ENCODE measurements at places on chromosomes 1 and 21.

GRCh38 chr21:41641821-41642701 lies 124.8 kb downstream of the RIPK4 start:
- no peak for DNase-seq

DNA sequence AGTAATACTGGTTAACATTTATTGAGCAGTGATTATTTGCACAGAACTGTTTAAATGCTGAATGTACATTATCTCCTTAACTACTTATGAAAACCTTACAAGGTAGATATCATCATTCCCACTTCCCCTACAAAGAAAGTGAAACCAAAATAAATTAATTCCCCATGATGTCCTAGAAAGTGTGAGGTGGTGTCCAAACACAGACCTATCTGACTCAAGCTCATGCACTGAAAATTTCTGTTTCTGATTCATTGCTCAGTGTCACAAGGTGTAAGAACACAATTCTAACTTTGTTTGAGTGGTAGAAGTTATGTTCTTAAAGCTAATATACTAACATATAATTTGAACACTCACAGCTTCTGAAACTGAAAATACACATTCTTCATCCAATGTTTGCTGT lies 178.7 kb downstream of the MRPL39 start:
- no peak for DNase-seq

DNA sequence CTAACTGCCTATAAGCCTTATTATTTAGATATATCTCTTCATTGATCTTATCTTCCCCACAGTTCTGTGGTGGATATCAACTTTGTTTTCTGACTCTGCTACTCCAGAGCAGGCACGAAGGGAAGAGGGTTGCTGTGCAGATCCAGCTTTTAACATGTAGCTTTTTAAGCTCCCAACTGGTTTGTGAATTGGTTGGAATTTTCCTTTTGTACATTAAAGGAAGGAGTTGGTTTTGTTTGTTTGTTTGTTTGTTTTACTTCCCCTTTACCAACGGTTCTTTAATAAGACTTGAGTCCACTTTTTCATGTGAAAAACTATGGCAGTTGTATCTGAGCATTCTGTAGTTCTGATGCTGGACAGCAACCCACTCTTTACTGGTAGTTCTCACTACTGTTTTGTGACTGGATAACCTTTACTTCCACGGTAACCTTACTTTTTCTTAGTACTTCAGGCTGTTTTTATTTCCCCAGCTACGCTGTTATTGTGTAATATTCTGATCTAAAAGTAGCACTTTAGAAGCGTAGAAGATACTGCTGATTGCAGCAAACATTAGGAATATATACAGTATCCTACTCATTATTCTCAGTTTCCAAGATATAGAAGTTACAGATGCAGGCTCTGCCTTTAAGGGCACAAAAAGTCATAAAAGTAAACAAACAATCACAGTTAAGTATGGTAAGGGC lies 1.6 kb downstream of the GNPAT start:
- DNase-seq, result no peak

DNA sequence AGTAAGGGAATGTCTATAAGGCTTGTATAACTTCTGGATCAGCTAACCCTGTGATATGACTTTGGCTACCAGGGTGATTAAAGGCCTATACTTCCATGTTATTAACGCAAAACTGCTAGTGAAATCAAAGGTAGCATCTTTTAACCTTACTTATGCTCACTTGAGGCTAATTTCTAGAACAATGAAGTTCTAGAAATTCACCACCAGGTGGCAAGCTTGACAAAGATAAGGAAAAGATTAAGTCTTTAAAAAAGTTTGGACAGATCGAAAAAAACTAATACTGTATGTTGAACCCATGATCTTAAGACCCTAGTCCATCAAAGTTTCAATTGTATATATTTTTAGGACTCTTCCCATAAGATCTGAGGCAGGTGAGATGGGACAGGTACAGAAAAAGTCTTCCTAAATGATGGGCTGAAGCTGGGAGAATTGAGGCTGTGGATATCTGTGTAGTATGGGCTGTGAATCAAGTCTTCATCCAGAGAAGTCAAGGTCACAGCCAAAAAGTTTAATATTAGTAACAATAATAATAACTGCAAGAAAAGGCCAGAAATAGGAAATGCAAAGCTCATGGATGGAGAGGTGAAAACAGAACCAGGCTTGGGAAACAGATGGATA lies 18.8 kb downstream of the KYAT3 start:
- peak; percentile 15 for DNase-seq

GRCh38 chr1:246142320-246142893 lies 364.7 kb downstream of the SMYD3 start:
- no peak for DNase-seq

- DNase-seq, result no peak
Observed at GRCh38 chr1:19397217-19397945, 85.3 kb downstream of the SLC66A1 start.

GRCh38 chr21:29453511-29453910 lies 154.8 kb downstream of the BACH1 start:
- DNase-seq, result no peak

GRCh38 chr1:233627376-233627775 lies 13.5 kb downstream of the KCNK1 start:
- DNase-seq, result no peak

GRCh38 chr1:204357551-204358490 lies 1.9 kb downstream of the PLEKHA6 start:
- DNase-seq, result peak; percentile 93

DNA sequence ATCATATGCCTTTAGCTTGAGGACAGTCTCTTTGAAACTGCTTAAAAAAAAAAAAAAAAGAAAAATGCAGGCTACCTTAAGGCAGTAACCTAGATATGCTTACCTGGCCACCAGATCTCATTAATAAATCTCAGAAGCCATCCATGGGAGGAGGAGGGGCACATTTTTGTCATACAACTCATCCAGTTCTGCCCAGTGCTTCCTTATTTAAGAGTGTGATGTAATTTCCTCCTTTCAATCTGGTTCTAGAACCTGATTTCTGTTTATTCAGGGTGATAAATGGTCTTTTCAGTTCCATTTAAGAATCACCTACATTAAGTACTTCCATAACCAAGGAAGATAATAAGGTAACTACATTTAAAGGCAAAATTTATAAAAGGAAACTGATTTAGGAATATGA lies 6.1 kb downstream of the ERRFI1 start:
- no peak for DNase-seq

DNA sequence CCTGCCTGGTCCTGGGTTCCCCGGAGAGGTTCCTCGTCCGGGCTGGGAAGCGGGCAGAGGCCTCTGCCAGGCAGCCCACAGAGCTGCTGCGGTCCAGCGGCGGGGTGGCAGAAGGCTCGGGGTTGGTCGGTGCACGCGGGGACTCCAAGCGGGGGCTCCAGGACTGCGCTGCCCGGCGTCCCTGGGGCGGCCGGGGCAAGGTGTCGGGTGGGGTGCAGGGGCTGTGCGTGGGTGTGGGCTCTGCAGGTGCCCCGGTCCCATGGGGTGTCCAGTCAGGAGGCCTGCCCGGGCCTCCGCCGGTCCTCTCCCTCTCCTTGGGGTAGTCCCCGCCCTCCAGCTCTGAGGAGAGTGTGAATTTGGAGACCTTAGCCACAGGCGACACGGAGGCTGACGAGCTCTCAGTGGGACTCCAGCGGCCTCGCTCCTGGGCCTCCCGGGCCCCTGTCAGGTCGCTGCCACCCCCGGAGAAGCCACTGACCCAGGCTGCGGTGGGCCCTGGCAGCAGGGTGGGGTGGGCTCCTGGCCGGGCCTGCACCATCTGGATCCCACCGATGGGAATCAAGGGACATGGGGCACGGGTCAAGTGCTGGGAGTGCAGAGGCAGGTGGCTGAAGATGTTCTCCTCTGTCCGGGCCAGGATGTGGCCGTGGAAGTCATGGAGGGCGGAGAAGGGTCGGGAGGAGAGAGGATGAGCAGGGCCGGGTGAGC lies 26.2 kb upstream of the EDN2 start:
- no peak for DNase-seq

GRCh38 chr1:53153752-53154151 lies 11.3 kb upstream of the SLC1A7 start:
- DNase-seq, result no peak

DNA sequence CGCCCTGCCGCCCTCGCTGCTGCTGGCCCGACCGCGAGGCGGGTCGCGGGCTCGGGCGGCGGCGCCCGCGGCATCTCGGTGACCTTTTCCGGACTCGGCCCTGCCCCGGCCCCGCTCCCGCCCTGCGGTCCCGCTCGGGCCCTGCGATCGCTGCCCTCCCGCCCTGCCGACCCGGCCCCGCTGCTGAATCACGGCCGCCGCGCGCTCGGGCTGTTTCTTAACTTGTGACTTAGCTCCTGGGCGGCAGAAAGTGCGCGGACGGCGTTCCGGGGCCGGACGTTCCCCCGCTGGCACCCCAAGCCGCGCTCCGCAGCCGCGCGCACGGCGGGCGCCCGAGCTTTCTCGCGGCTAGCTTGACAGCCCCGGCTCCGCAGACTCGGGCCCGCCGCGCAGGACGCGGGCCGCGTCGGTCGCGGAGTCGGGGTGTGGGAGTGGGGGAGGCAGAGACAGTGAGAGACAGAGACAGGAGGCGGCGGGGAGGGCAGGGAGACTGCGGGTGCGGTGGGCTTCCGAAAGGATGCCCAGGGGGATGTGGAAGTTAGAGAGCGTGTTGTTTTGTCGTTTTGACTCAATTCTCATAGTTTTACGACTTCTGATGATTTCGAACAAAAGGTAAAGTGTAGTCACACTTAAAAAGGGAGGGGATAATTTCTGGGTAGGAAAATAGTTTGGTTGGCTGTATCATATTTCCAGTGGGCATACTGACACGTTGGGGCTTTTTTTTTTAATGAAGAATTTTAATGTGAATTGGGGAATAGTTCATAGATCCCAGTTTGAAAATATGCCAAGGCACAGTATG lies 49.8 kb downstream of the PRDM2 start:
- DNase-seq, result no peak

DNA sequence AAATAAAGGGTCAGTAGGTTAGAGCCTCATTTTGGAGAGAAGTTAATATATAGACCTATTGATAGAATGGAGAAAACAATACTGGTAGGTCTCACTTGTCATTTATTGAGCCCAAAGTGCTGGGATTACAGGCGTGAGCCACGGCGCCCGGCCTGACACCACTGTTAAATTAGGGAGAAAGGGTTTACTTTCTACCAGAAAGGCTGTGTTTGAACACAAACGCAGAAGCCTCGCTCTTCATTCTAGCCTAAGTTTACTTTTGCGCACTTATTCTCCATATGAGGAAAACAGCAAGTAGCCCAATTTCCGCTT lies 710 bp upstream of the PRPF3 start:
- no peak for DNase-seq

GRCh38 chr1:173661763-173662162 lies 7.9 kb downstream of the ANKRD45 start:
- DNase-seq, result no peak

DNA sequence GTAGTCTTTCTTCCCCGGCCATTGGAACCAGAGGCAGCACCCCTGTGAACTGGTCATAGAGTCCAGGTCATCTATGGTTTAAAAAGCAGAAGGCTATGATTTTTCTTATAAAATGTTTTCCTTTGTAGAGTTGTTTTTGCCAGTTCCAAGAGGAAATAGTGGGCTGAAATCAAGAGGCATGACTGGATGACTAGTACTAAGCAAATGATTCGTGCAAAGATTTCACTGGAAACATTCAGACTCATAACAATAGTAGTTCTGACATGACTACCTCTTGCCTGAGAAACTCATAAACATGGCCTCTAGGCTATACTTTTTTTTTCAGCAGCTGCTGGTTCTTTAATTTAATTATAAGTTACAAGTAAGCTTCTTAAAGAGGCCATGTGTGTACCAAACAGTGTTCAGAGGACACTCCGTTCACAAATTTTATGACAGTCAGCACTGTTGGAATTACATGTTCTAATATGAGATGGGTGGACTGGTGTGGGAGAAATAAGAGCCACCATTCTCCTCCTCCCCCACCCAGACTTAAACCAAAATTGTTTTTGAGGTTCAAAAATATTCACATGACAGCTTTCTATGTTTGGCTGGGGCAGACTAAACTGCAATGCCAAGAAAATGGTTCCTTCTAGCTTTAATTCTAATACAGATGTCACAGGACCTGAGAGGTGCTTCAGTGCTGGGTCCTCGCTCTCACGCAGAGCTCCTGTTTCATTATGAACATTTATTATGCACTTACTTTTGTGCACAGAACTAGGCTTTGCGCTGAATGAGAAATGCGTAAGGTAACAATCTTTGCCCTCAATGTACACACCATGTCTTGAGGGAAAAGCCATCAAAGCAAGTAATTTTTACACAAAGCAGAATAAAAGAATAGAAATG lies 147.5 kb downstream of the ZC3H11B start:
- DNase-seq, result no peak

DNA sequence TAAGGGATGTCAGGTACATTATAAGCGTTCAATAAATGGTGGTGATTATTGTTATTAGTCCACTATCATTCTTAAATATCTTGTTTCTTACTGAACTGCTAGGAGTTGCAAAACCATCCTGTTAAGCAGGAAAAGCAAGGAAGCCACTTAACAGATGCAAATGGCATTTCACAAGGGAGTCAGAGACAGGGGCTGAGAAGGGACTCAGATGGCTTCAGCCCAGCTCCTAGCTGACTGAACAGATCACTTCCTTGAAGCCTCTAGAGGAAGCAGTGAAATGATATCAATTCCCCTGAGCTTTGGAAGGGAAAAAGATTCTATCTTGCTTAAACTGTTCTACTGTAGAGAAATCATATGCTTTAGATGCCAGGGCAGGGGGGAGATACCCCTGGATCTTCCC lies 151.5 kb downstream of the ST6GALNAC5 start:
- DNase-seq, result no peak

DNA sequence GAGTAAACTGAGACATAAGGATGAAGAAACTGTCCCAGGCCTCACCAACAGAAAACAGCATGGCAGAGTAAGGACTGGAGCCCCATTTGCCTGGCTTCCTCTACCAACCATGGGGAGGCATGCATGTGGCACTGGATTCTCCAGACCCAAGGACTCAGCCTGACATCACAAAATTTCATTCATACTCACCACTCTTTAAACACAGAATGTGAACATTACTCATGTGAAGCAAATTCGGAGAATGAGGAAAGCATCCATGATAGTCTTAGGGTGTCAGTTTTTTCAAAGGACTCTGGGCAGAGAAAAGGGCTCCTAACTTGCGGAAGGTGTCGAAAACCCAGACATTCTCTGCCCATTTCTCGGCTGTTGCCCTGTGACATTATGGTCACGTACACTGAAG lies 83.9 kb downstream of the PCNX2 start:
- DNase-seq, result no peak

GRCh38 chr1:42739753-42740700 lies at the start of gene CLDN19:
Gene CLDN19 (minus strand): TSS chr1:42740236. CDS start chr1:42740063, 173 bp downstream.
- DNase-seq, result no peak

DNA sequence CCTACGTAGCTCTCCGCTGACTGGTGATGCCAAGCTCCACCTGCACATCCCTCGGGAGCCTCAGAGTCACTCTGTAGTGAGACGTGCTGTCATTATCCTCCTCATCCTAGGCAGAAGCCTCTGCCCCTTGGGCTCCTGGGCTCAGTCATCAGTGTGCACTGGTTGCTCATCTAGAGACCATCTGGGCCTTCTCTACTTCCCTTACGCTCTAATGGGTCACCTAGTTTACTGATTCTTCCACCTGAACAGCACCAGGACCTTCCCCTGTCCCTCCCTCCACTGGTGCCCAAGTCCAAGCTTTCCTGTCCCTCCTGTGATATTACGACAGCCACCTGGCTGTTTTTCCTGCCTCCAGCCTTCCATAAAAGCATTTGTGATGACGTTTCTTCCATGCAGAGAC lies 136.1 kb upstream of the ERRFI1 start:
- no peak for DNase-seq

- DNase-seq, result peak; percentile 36
Observed at GRCh38 chr1:197440715-197441114, 172.7 kb downstream of the CRB1 start.

GRCh38 chr1:248756636-248757035 lies 1.1 kb upstream of the LYPD8 start:
- no peak for DNase-seq

- DNase-seq, result no peak
Observed at GRCh38 chr1:244653439-244654107, 647 bp downstream of the DESI2 start.

GRCh38 chr1:187374742-187375141 lies 546.0 kb downstream of the PLA2G4A start:
- no peak for DNase-seq

All from NCI-H446 treated with DMSO at 0.1 percent for 48 hours (cell line).